ENCODE measurements at places on chromosomes 4 and X.

DNA sequence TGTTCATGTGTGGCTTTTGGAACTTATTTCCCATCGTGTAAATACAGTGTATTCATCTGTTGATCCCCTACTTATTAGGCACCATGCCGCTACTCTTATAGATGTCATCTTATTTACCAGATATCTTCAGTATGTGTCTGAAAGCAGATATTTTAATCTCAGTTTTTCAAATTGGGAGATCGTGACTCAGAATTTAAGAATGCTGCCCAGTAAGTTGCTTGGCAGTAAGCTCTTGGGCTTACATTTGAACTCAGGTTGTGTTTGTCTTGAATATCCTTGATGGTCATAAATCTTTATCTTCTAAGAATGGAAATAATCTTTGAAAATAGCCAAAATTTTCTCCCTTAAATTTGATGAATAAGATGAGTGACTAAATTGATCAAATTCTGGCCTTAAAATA lies 45.9 kb upstream of the RPA4 start:
- no peak for DNase-seq

GRCh38 chr4:44872246-44872645 lies 145.9 kb upstream of the GNPDA2 start:
- no peak for DNase-seq

GRCh38 chr4:150368667-150369066 lies 213.3 kb upstream of the MAB21L2 start:
- no peak for DNase-seq

- no peak for DNase-seq
Observed at GRCh38 chr4:80143307-80143679, 54.0 kb upstream of the PRDM8 start.

DNA sequence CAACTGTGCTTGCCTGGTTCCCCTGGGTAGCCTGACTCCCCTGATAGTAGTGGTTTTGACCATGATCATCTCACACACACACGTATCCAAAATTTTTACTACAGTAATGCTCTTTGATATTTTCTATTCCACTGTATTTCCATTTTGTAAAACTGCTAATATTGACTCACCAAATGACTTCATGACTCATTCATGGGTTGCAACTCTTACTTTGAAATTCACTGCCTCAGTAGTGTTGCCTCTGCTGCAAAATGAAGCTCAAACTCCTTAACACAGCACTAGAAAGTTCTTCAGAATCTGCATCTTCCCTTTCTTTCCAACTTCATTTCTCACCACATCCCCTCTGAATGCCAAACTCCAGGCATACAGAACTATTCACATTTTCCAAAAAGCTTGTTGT lies 20.3 kb downstream of the QRFPR start:
- no peak for DNase-seq

DNA sequence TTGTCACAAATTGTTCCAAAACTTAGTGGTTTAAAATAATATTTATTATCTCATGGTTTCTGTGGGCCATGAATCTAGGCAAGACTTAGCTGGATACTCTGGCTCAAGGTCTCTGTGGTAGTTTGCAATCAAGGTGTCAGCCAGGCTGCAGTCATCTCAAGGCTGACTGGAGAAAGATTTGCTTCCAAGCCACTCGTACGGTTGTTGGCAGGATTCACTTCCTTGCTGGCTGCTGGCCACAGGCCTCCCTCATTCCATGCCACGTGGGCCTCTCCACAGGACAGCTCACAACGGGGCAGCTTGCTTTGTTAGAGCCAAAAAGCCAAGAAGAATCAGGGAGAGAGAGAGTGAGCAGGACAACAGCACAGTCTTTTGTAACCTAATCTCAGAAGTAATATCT lies 101.4 kb downstream of the WWC2 start:
- no peak for DNase-seq

DNA sequence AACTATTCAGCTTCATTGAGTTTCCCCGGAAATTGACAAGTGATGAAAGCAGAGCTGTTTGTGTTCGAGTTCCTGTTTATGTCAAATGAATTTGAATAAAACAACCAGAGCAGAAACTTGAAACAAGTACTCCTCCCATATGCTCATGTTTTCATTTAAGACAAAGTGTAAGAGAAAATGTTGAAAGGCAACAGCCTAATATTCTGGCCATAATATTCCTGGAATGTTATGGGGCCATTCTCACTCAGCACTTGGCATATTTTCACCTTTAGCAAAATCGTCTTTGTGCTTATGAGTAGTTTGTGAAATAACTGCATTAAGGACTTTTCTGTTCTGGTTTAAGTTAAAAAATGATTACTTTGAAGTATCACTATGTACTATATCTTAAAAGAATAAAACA lies 276.0 kb upstream of the FAT1 start:
- no peak for DNase-seq
